Naive B cell (primary cell): ENCODE measurements at places on chromosomes 13 and 19. TPM values are rescaled to one million over a fixed set of nuclear protein-coding genes. Genes with fewer than 3 reads are reported as not detected.

Gene PSPN
- polyA plus RNA-seq, result 0.54 TPM

Gene PRKCG
- 0.31 TPM for polyA plus RNA-seq

Gene GFY
- polyA plus RNA-seq, result not detected

Gene KCTD15
- not detected for polyA plus RNA-seq

Gene STOML3
- not detected for polyA plus RNA-seq

Gene ACER1
- not detected for polyA plus RNA-seq

Gene BICRA
- not detected for polyA plus RNA-seq

Gene METTL21C
- polyA plus RNA-seq, result not detected

Gene CNN1
- polyA plus RNA-seq, result 0.65 TPM

Gene LGALS14
- polyA plus RNA-seq, result not detected

Gene MISP
- not detected for polyA plus RNA-seq

Gene SPIB
- polyA plus RNA-seq, result 221 TPM

Gene CCDC194
- not detected for polyA plus RNA-seq

Gene TPM4
- polyA plus RNA-seq, result 79.8 TPM

Gene RFPL4A
- not detected for polyA plus RNA-seq

Gene ANKLE1
- polyA plus RNA-seq, result 2.6 TPM

Gene RAB8A
- 134 TPM for polyA plus RNA-seq
